ENCODE measurements at places on chromosomes 5 and 9.

DNA sequence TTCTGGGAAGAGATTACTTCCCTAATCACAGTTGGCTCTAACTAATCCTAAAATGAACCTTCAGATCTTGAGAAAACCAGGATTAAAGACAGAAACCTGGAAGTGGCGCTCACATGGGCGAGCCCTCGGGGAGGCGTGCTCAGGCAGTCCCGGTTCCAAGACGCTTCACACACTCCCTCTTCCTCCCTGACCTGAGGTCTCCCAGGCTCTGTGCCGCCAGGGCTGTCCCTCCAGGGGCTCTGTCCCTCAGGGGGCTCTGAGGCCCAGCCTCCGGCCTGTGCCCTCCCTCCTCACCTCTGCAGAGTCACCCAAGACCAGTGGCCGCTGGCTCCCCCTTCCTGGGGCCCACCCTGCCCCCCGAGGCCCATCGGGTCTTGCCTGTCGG lies 10.2 kb downstream of the SLC9A3 start:
- DNase-seq = no peak

DNA sequence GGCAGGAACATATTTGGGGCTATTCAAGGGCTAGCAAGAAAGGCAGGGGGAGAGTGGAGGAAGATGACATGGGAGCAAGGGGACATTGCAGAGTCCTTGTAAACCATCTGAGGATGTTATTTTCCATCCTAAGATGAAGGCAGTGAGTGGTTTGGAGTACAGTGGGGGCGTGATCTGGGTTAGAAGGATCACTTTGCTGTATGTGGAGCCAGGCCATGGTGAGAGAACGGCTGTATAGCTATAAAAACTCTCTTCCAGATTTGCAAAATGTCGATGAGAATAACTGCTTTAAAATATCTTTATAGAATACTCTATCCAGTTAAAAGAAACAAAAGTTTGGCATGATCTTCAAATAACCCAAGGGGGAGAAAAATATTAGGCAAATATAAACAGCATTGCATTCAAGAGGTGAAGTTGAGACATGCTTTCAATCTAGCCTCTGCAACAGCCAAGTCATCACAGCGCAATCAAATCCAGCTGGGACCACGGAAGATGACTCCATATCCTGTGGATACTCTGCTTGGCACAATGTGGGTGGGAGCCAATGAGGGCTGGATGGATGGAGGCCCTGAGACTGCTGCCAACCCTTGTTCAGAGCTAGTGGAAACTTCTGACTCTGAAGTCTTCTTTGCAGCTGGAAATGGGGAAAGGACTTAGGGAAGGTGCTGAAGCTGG lies 111.5 kb upstream of the BASP1 start:
- no peak for DNase-seq

DNA sequence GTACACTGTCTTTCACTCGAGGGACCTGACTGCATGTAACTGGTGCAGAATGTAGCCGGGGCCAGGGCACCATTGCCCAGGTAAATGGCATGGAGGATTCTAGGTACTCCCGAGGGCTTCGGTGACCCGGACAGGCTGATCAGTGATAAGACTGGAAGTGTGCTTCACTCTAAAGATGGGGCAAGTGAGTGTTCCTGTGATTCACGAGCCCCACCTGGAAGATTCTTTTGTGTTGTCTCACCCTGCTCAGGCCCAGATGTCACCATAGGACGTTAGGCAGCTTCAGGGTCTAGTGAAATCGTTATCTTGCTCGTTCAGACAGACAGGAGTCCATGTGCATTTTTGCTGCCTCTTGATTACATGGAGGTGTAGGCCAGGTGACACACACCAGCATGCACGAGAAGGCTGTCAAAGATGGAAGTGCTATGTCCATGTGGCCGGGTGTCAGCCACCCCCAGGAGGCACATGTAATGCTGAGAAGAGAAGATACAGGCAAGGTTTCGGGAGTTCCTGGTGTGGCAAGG lies 73.9 kb downstream of the WNK2 start:
- DNase-seq = no peak

DNA sequence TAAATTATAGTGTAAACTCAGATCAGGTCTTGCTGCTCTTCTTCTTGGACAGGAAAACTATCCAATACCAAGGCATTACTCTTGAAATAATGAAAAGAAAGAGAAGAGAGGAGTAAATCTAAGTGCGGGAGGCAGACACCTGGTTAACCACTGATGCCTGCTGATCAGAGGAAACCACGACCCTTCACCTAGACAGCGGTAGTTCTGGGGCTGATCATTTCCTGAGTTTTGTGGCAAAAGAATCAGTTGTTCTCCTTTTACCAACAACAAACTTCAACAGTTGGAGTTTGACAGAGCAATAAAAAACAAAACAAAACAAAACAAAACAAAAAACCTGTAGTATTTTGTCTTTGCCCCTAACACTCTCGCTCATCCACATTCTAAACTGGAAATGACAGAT lies 3.0 kb downstream of the RLN1 start:
- no peak for DNase-seq

GRCh38 chr5:78628270-78628992 lies 20.1 kb downstream of the LHFPL2 start:
- no peak for DNase-seq

DNA sequence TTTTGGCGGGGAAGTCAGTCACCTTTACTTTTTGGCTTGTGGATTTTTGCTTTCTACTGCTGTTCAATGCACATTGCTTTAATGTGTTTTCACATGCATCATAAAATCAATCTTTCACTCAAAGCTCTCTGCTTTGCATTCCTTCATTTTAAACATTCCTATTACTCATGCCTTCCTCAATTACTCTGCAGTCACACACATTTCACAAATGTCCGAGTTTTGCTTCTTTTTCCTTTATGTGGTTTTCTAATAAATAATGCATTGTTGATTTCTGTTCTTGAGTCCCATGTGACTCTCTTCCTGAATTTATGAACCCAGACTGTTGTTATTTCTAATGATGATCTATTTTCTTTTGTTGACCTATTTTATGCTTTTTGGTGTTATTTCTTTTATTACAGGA lies 82.3 kb upstream of the EPB41L4B start:
- no peak for DNase-seq

DNA sequence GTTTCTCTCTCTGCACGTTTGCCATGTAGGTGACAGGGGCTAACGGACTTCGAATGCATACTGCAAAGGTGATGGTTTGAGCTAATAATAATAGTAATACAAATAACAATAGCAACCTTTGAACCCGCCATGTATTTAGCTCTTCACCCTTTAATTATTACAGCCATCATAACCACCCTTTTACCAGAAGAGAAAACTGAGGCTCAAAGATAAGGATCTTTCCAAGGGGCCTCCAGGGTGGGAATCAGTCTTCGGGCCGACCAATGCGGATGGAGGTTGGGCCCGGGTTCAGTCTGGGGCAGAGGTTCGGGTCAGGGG lies 494 bp downstream of the CDKN2AIPNL start:
- DNase-seq = no peak

- DNase-seq = no peak
Observed at GRCh38 chr5:160969645-160970044, 117.6 kb upstream of the ATP10B start.

GRCh38 chr9:124489222-124489621 lies 18.0 kb downstream of the NR5A1 start:
- DNase-seq = no peak

GRCh38 chr5:135729321-135729786 lies 105.1 kb upstream of the SLC25A48 start:
- DNase-seq = no peak

DNA sequence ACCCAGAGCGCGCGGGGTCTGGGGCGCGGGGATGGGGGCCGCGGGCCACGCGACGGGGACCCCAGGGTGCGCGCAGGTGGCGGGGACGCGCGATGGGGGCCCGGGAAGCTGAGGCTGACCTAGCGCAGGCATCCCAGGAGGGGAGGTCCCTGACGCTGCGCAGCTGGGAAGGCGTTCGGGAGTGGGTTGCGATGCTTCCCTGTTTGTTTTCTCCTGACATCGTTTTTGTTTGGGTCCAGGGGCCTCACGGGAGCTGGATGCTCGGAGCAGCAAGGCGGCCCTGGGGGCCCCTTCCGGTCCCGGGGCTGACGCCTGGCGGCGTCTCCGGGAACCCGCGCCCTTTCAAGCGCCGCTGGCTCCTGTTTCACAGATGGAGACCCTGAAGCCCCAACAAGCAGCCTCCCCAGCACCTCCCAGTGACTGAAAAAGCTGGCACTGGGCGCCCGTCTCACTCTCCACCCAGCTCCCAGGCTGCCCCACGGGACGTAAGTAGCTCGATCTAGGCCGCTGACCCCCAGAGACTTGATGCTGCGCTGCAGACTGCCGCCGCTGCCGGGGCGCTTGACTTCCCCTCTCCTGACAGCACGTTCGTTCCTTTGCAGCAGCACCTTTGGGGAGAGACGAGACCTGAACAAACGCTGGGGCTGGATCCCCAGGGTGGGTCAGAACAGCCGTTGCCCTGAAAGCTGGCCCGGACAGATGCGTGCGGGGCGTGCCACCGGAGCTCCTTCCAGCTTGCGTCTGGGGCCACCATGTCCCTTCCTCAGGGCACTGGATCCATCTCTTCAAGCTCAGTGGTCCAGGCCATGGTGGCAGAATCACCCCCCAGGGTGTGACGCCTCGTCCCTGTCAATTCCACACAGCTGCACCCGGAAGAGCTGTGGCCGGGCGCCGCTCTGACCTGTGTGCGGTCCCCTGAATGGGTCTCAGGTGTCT lies 593 bp downstream of the BRD3OS start:
- DNase-seq = peak; percentile 7

DNA sequence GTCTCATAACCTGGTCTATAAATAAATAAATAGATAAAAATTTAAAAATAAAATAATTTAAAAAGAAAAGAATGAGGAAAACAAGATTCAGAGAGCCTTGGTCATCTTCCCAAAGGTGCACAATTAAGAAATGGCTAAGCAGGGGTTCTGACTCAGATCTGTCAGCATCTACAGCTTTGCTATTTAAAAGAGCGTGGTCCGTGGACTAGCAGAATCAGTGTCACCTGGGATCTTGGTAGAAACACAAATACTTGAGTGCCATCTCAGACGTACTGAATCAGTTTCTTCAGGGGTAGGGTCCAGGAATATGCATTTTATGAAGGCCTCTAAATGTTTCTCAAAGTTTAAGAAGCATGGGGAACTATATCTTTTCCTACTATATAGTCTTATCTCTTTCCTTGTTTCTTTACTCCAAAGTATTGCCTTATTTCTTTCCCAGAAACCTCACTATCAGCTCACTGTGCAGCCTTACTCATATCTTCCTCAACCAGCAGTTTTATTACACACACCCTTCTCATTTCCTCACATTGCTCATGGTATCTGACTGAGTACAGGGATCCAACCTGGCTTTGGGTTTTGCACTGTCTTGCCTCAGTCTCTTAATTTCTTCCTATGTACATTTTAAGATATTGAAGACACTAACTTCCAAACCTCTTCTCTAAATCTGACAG lies 58.6 kb downstream of the TMC1 start:
- no peak for DNase-seq

DNA sequence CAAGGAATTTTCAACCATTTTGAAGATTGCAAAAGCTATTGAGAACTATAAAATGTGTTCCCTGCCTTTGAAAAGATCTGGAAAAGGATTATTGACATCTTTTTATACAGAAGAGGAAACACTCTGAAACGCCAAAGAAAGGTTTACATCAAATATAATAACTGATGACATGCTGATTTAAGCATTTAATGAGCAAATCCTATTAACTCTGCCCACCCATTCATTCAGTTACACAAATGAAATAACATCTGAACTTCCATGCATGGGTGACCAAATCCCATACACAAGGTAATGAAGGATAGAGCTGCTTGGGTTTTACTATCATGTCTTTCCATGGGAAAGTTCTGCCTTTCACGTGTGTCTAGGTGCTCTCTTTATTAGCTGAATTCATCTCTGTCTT lies 589.4 kb upstream of the WWC1 start:
- DNase-seq = no peak

GRCh38 chr5:132470010-132470392 lies 20.6 kb downstream of the IRF1 start:
- DNase-seq = no peak

- no peak for DNase-seq
Observed at GRCh38 chr5:156329171-156329611, 2.2 kb downstream of the SGCD start.

GRCh38 chr5:153485641-153486040 lies 4.8 kb upstream of the GRIA1 start:
- DNase-seq = no peak

DNA sequence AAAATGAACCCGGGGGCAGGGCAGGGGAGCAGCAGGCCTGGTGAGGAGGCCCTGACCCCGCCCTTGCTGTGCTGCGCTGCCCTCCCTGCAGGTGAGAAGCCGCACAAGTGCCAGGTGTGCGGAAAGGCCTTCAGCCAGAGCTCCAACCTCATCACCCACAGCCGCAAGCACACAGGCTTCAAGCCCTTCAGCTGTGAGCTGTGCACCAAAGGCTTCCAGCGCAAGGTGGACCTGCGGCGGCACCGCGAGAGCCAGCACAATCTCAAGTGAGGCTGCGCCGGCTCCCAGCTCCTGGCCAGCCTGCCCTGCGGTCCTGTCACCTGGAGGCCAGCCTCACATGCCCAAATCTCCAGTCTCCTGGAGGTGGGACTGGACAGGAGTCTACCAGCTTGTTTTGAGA lies 12.3 kb downstream of the GFI1B start:
- no peak for DNase-seq

GRCh38 chr5:135178476-135179155 lies 144.6 kb upstream of the PITX1 start:
- DNase-seq = no peak

DNA sequence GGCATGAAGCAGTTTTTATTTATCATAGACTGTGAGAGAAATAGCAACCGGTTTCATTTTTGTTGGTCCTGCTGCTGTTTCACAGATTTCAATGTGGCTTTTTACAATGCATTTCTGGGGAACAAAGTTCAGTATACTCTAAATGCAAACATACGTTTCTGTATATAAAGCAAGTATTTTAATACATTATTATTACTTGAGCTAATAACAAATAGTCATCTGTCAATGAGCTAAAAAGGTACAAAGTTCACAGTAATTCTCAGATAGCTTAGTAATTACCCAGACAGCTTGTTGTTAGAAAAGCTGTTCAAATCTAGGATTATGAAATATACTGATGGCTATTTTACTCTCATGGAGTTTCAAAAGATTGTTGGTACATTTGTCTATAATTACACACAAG lies 50.8 kb downstream of the PBX3 start:
- DNase-seq = no peak

GRCh38 chr5:152622628-152623027 lies 217.5 kb upstream of the NMUR2 start:
- DNase-seq = no peak

- no peak for DNase-seq
Observed at GRCh38 chr9:4061717-4062116, 238.2 kb downstream of the GLIS3 start.

- no peak for DNase-seq
Observed at GRCh38 chr5:101717721-101718120, 578.4 kb downstream of the SLCO4C1 start.

DNA sequence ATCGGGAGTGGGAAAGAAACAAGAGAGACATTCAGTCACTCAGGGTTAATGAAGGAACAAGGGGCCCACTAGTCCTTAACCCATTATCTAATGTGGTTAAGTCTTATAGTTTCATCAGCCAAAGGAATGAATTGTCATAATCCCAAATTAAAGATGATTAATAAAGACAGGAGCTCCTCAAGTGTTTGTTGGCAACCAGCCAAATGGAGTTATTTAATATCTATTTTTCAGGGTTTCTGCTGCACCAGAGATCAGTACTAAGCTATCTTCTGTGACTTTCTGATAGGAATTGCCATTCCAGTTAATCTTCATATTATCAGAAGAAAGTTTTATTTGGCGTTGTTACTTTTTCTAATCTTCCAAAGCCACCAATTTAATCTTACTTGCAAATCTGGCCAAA lies 34.0 kb upstream of the FCHO2 start:
- DNase-seq = no peak
